ENCODE measurements at places on chromosomes 13 and 19. TPM values are rescaled to one million over a fixed set of nuclear protein-coding genes. Genes with fewer than 3 reads are reported as not detected.

TEKTIP1 gene
- total RNA-seq = 10.9 TPM

KCNC3 gene
- total RNA-seq = 1.4 TPM

C19orf67 gene
- not detected for total RNA-seq

CYP4F8 gene
- total RNA-seq = not detected

KIR3DL2 gene
- 0.74 TPM for total RNA-seq

PPM1N gene
- total RNA-seq = 2.3 TPM

TNNT1 gene
- total RNA-seq = not detected

DNA sequence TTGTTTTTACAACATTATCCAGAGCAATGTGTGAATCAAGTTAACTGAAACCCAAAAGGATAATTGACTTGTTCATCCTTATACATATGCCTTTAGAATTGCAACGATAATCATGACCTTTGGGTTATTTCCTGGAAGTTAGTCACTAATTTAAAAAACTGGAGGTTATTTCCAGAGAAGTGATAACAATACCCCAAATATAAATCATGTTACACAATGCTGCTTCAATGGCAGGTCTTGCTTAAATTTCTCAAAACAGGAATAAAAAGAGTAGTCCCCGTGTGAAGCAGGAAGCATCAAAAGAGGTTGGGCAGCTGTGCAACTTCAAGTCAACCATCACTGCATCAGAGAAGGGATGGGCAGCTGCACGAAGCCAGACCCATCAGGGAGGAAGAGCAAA is 134.4 kb downstream of the EFNB2 start:
- no peak overlapping the region for H3K27ac ChIP-seq
- no peaks in the 10 kb centered on the region for H3K36me3 ChIP-seq
- DNase-seq = no peak
- no peaks in the 10 kb centered on the region for H3K4me1 ChIP-seq
- H3K4me3 ChIP-seq = no peak overlapping the region

- H3K27ac ChIP-seq = no peak overlapping the region
- H3K27me3 ChIP-seq = no peaks in the 10 kb centered on the region
- no peak for DNase-seq
- H3K36me3 ChIP-seq = no peaks in the 10 kb centered on the region
- H3K4me3 ChIP-seq = no peak overlapping the region
- H3K4me1 ChIP-seq = no peaks in the 10 kb centered on the region
Observed at GRCh38 chr13:76512721-76513145, 373.5 kb downstream of the KCTD12 start.

- no peaks in the 10 kb centered on the region for H3K27me3 ChIP-seq
- no peaks in the 10 kb centered on the region for H3K4me1 ChIP-seq
- DNase-seq = no peak
- H3K27ac ChIP-seq = no peak overlapping the region
- H3K36me3 ChIP-seq = no peaks in the 10 kb centered on the region
Observed at GRCh38 chr13:47408546-47409319, 511.9 kb upstream of the HTR2A start.

DNA sequence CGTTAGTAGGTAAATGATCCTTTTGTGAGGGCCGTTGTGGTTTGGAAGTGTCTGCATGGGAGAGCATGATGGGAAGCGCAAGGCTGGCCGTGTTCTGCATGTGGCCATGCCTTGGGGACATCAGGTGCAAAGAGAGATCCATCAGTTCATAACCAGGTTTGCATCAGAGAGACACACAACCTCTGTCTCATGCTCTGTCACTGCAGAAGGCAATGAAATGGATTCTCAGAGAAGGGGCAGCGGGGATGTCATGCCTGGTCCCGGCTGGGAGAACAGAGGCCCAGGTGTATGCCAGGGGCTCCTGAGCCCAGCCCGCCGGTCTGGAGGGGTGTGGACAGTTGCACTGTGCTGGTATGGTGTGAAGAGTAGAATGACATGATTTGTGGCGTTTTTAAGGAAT is 60.2 kb downstream of the GGACT start:
- H3K27me3 ChIP-seq = no peaks in the 10 kb centered on the region
- H3K4me1 ChIP-seq = no peaks in the 10 kb centered on the region
- H3K36me3 ChIP-seq = no peaks in the 10 kb centered on the region
- H3K4me3 ChIP-seq = no peak overlapping the region
- no peak overlapping the region for H3K27ac ChIP-seq
- DNase-seq = no peak

GRCh38 chr19:18261474-18261873 is 12.8 kb downstream of the IQCN start:
- H3K27me3 ChIP-seq = no peaks in the 10 kb centered on the region
- H3K4me3 ChIP-seq = no peak overlapping the region
- peaks cover 7% of the 10 kb centered on the region for H3K36me3 ChIP-seq
- H3K27ac ChIP-seq = no peak overlapping the region

DNA sequence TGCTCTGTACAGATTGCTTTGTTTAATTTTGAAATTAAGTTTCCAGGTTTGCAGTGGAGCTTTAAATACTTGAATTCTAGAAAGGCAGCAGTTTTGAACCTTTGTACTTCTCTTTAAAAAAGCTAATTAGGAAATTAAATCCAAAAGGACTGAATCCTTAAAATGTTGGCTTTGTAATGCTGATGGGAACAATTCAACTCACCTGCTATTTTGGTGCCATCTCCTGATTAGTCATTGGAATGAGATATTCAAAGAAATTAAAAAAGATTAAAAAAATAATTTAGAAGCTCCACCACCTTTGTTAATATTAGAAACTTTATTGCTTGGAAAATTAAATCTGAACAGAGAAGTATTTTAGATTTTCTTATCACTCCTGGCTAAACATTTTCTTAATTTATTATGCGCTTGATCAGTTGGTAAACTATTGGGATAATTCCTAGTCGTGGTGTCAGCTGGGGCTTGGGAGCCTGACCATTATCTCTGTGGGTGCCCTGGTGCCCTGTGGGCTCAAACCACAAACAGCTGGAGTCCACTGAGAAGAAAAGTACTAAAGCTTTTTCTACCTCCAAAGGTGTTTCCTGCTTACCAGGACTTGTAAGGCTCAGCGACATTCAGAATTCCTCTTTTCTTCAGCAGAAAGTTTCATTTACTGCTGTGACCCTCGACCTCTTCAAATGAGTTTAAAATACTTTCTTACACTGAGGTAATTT is 540.4 kb downstream of the DIAPH3 start:
- H3K27ac ChIP-seq = no peak overlapping the region
- no peaks in the 10 kb centered on the region for H3K4me1 ChIP-seq
- no peaks in the 10 kb centered on the region for H3K36me3 ChIP-seq
- DNase-seq = no peak
- no peaks in the 10 kb centered on the region for H3K27me3 ChIP-seq
- no peak overlapping the region for H3K4me3 ChIP-seq

GRCh38 chr19:38319421-38320258 is at the start of gene KCNK6:
TSS of gene KCNK6 (plus strand) at chr19:38319845. CDS start at chr19:38319951, 106 bp downstream.
- peak within 1 kb of the TSS; percentile 57 for H3K27ac ChIP-seq
- peak; percentile 56 for DNase-seq
- no peaks in the 10 kb centered on the region for H3K36me3 ChIP-seq
- peaks cover 54% of the 10 kb centered on the region for H3K4me1 ChIP-seq

DNA sequence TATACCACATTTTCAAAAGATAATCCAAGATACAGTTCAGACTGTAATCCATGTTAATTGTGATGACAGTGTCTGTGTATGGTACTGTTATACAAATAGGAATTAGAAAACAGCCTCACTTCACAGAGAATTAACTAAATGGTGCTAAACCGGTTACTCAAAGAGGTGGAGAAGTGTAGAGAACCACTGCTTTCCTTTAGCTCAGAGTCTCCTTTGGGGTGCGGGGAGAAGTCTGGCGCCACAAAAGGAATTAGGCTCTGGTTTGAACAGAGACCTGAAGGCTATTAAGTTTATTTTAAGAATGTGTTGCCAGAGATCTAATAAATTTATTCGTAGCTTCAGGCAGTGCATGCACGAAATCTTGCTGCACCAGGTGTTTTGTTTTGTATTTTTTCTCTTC is 65.8 kb downstream of the FREM2 start:
- no peak overlapping the region for H3K27ac ChIP-seq
- no peak for DNase-seq
- H3K4me3 ChIP-seq = no peak overlapping the region
- peaks cover 2% of the 10 kb centered on the region for H3K27me3 ChIP-seq
- H3K4me1 ChIP-seq = no peaks in the 10 kb centered on the region

- peaks cover 33% of the 10 kb centered on the region for H3K36me3 ChIP-seq
- no peak overlapping the region for H3K27ac ChIP-seq
- no peaks in the 10 kb centered on the region for H3K27me3 ChIP-seq
- no peak for DNase-seq
- no peaks in the 10 kb centered on the region for H3K4me1 ChIP-seq
Observed at GRCh38 chr13:98893371-98893770, 84.5 kb downstream of the DOCK9 start.

Data from CD4-positive, CD25-positive, alpha-beta regulatory T cell (primary cell).